HS-27A (cell line): ENCODE measurements at places on chromosomes 3 and 15.

DNA sequence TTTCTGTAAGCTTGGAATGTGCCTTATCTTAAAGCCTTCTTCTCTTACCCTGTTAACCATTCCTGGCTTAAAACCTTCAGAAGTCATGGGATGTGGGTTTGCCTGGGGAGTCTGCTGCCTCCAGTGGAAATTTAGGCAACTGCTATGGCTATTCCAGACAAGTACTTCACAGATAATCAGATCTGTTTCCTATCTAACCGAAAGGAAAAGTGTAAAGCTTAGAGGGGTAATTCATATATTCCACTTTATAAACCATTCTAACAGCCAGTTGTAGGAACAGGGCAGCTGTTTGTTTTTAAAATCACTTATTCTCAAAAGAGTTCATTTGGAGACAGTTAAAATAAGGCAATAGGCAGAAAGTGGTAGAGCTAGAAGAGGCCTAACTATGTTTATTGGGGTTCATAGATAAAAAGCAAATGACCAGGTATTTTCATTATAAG is 219.9 kb downstream of the TCF12 start:
- peak; percentile 40 for DNase-seq

- DNase-seq = no peak
Observed at GRCh38 chr3:115071166-115071565, 75.9 kb downstream of the ZBTB20 start.

GRCh38 chr3:183318877-183319276 is 65.8 kb downstream of the B3GNT5 start:
- no peak for DNase-seq

DNA sequence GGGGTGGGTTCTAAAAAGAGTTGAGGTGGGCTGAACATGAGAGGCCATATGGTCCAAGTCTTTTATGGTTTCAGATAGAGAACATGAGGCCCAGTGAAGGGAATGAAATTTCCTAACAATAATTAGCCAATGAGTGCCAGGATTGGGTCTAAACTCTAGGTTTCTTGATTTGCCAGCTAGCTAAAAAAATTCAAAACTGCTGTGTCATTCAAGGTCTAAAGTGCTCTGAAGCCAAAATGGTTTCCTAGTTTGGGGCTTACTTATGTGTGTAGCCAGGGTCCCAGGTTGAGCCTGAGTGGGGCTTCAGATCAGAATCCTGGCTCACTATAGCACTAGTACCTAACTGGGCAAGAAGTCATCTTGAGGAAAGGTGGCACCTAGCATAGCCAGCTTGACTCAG is 55.3 kb upstream of the SYN2 start:
- DNase-seq = no peak

- DNase-seq = no peak
Observed at GRCh38 chr3:113832477-113833164, 6.0 kb upstream of the GRAMD1C start.

- no peak for DNase-seq
Observed at GRCh38 chr3:94137377-94137776, 74.5 kb downstream of the NSUN3 start.

- DNase-seq = peak; percentile 27
Observed at GRCh38 chr3:129942296-129942695, 32.2 kb upstream of the TRH start.

DNA sequence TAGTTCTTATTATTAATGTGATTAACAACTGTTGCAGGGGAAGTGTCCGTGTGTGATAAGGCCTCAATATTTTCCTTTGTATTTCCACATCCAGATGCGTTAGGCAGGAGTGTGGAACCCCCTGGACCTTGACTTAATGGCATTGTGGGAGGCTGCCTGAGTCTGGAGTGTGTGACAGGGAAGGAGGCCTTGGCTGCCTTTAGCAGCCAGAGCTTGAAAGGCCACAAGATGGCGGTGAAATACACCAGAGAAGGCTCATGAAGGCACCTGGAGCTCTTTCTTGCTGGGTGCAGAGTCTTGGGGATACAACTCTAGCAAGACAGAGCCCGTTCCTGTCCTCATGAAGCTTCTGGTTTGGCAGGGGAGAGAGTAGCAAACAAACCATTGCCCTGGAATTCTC is 36.9 kb downstream of the POLR2M start:
- no peak for DNase-seq

- DNase-seq = no peak
Observed at GRCh38 chr15:92707880-92708551, 52.4 kb upstream of the FAM174B start.

DNA sequence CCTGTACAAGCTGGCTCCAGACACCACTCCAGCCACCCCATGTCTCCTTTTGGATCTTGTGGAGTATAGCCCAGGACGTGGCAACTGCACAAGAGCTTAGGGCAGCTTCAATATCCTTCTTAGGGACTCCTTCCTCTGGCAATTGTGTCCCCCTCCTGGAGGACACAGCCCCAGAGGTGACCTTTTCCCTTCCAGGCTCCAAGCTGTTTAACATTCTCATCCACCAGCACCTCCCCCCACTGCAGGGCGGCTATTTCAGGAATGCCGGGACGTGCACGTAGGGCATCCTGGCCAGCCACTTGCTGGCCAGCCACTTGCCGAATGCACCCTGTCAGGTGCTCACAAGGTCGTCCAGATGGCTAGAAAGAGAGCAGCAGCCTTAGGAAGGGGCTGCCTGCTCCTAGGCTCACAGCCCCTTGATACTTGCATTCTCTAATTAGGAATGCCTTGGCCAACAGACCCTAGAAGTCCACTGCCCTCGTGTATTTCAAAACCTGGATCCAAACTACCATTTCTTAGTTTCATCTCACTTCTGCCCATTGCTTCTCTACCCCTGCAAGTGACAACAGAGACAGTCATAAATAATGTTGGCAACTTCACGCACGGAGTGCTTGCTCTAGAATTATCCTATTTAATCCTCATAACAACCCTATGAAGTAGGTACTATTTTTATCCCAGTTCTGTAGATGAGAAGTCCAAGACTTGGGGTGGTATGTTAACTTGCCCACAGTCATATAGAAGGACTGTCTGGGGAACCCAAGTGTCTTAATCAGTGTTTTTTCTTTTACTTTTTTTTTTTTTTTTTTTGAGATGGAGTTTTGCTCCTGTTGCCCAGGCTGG is 24.5 kb upstream of the IDH2 start:
- DNase-seq = no peak

- no peak for DNase-seq
Observed at GRCh38 chr15:91264651-91265351, 164.7 kb downstream of the SV2B start.

DNA sequence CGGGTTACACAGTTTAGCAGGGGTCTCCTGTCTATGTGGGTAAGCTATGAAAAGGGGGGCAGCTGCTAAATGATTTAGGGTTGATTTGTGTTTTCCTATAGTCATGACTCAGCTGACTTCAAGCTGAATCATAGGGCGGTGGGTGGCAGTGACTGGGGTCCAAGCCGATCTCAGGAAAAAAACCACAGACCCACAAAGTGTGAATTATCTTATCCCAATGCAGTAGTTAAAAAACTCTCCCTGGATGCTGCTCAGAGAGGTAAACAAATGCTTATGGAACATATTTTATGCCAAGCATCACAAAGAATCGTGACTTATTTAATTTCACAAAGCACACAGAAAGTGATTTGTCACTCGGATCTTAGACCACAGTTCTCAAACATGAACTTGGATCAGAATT is 18.4 kb upstream of the TOPAZ1 start:
- no peak for DNase-seq

- no peak for DNase-seq
Observed at GRCh38 chr3:193842029-193842798, 249.2 kb downstream of the OPA1 start.

DNA sequence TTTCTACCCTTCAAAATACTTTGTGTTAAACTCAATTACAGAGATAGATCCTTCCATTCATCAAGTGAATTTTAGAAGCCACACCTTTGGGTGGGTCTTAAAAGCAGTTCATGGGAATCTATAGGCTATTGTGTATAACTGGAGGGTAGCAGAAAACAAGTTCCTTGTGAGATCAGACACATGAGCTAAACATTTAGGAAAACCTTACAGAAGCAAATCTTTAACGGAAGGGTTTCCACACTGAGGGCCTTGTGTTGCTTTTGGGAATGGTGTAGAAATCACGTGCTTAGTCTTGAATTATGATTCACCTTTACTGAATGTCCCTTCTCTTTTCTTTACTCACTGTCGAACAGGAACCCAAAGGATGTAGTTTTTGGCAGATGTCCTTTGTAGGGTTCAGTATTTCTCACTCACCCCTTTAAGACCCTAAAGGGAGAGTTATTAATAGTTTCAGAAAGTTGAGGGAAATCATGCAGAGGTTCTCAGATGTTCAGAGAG is 257.3 kb upstream of the CTDSPL start:
- DNase-seq = no peak

DNA sequence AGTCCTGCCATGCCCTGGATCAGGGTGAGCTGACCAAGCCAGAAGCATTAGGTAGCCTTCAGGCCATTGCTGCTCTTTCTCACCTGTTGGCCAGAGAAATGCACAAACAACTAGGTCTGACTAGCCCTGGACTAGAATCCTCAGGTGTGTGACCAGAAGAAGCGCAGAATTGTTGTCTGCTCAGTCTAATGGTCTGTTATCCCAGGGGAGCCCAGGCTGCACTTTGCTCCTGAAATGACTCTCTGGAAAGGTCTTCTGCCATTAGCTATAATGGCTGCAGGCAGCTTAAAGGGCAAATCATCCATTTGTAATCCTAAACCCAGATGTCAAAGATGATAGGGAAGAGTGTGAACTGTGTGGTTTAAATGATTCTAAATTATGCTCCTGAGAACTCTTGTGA is 246.1 kb downstream of the NFKBIZ start:
- no peak for DNase-seq

DNA sequence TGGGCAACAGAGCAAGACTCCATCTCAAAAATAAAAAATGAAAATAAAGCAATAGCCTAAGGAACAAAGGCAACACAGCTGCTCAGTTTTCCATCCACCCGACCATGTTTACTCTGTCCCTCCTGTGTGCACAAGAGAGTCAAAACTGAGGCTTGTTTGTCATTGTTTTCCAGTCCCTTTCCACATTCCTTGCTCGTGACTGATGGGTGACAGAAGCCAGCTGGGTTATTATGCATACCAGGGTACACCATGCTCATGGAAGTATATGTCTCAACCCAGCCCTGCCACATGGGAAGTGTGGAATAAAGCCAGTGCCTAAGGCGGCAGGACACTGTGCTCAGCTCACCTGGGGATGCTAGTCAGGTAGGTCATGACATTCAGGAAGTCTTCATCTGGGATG is 49.5 kb downstream of the MCF2L2 start:
- DNase-seq = no peak

- DNase-seq = no peak
Observed at GRCh38 chr3:123778525-123778924, 105.6 kb downstream of the MYLK start.

- no peak for DNase-seq
Observed at GRCh38 chr3:193744822-193745684, 152.0 kb downstream of the OPA1 start.

DNA sequence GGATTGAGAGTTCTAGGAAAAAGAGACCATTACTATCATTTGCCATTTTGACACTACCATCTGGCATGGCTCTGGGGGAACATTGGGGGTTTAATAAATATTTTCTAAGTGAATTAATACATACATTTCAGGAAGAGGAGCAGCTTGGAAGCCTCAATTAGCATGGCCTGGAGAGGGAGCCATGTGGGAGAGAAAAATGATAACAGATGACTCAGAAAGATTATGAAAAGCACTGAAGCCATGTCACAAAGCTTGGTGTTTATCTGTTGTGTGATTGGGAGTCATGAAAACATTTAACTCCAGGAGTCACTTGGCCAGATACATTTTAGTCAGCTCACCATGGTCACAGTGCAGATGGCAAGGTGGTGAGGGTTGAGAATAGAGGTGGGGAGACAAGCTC is 121.0 kb downstream of the SSR3 start:
- DNase-seq = no peak

DNA sequence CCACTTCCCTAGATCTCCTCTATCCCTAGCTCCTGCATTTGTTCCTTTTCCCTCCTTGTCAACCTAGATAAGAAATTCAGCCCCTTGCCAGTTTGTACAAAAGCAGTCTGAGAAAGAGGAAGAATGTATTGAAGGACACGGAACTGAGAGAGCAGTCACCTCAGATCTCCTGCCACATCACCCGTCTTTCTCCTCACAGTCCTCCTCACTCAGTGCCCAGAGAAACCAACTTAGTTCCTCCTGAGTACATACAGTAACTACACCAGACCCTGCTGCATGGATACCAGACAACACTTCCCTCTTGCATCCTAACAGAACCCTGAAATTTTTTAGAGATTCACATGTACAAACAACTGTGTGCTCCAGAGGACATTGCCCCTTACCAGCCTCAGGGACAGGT is 563.6 kb upstream of the ADAMTS9 start:
- DNase-seq = no peak

DNA sequence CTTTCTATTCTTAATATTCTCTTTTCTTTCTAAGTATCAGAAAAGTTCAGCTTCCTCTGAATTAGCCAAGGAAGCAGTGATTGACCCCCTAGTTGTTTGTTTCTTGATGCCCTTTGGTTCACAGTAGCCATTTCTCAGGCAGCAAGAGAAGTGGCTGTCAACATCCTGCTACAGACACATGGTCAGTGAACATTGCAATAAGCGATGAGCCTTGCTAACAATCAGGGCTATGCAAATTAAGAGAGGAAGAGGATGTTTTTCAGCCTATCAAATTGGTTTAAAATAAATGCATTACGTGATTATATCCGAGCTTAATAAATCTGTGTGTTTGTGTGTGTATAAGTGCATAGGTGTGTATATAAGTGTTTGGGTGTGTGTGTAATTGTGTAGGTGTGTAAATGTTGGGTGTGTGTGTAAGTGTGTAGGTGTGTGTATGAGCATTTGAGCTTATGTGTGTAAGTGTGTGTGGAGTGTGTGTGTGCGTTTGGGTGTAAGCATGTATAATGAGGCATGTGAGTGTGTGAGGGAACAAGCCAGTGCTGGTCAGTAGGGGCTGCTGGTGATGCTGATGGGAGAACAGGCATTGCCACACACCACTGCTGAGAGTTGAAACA is 78.1 kb upstream of the XCR1 start:
- DNase-seq = no peak

DNA sequence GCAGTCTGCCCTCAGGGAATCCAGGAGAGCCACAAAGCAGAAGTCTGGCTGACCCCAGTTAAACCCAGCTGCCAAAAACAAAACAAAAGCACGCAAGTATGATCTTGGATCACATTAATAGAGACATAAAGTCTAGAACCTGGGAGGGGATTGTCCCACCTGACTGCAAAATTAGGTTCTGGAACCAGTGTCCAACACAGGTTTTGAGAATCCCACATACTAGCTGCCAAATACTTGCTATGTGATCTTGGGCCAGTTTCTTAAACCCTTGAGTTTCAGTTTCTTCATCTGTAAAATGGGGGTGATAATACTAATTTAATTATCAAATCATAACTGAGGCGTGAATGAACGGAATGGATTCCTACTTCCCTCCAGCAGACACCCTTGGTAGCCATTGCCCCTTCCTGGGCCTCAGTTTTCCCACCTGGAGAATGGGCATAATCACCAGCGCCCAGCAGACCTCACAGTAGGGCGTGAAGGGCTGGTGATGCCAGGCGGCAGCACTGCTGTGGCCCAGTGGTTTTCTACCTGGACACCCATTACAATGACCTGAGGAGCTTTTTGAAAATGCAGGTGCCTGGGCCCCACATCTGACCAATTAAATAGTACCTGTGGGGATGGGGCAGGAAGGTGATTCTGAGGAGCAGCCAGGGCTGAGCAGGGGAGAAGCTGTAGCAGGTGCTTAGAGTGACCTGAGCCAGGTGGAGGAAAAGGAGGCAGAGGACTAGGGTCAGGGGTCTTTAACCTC is 32.2 kb downstream of the GRIP2 start:
- DNase-seq = no peak
